ENCODE measurements at places on chromosomes 5 and 9.

- DNase-seq, result no peak
Observed at GRCh38 chr5:169701910-169702451, 64.9 kb downstream of the DOCK2 start.

GRCh38 chr9:110015759-110016158 is 192.2 kb downstream of the C9orf152 start:
- DNase-seq, result no peak

DNA sequence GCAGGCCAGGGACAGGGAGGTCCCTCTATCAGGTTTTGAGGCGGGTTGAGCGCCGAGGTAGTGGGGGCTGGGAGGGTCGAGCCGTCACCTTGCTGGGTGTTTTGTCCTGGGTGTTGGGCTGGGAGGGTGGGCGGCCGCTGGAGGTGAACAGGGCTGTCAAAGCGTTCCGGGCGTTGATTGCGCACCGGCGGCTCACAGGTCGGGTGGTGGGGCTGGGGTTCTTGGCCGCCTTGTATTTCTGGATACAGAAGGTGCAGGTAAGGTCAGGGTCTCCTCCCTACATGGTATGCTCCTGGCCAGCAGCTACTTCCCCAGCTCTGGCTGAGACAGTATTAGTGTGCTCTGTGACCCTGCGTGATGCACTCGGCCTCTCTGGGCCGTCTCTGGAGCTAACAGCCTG is 6.1 kb downstream of the BBLN start:
- no peak for DNase-seq

- no peak for DNase-seq
Observed at GRCh38 chr9:135083831-135084230, 3.6 kb upstream of the OLFM1 start.

- no peak for DNase-seq
Observed at GRCh38 chr9:106931466-106931865, 68.5 kb downstream of the ZNF462 start.

GRCh38 chr9:18275313-18275990 is 198.5 kb upstream of the ADAMTSL1 start:
- DNase-seq, result no peak

GRCh38 chr9:1619915-1620710 is 395.0 kb upstream of the SMARCA2 start:
- DNase-seq, result no peak

DNA sequence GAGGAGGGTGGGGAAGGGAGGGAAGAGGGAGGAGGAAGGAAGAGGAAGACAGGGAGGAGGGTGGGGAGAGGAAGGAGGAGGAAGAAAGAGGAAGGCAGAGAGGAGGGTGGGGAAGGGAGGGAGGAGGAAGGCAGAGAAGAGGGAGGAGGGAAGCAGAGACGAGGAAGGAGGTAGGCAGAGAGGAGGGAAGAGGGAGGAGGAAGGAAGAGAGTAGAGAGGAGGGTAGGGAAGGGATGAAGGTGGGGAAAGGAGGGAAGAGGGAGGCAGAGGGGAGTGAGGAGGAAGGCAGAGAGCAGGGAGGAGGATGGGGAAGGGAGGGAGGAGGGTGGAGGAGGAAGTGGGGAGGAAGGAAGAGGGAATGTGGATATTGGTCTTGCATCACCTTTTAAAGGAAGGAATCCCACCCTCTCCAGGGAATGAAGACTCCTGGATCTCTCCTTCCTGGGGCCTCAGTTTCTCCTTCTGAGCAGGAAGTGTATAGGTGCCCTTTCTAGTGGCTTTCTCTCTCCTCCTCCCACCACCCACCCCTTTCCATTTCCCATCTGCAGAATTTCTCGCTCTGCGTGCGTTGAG is 188.9 kb upstream of the ZNF618 start:
- no peak for DNase-seq

DNA sequence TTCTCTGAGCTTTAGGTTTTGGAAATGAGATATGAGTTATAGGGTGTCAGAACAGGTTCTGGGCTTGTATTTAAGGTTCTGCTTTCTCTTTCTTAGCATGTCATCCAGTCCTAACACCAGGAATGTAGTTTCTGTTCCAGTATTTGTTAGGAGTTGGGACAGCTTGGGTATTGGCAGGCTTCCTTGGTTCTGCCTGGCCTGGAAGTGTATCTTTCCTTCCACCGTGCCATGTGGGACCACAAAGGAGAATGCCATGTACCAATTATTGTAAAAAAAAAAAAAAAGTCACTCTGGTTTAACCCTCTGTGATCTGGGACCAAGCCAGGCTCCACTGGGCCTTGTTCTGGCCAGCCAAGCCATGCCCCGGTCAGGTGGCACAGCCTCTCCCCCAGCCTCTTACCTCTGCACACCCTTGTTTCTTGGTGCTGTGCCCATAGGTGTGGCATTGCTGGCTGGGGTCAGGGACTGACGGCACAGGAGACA is 47.8 kb downstream of the ARHGAP26 start:
- no peak for DNase-seq

DNA sequence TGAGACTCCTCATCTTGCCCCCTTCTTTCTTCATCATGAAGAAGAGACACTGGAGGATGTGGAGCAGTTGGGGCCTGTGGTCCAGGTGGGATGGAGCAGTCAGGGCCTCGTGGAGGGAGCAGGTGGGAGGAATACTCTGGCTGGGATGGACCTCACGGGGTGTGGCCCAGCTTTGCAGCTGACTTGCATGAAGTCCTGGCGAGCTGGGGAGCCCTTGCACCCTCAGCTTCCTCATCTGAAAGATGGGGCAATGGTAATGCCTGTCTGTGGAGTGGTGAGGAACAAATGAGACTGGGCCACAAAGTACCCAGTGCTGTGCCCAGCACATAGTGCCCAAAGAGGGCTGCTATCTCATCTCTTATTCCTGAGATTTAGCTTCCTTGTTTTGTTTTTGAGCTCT is 91.5 kb downstream of the DAB2IP start:
- no peak for DNase-seq

- no peak for DNase-seq
Observed at GRCh38 chr9:12394105-12394504, 299.1 kb upstream of the TYRP1 start.

- no peak for DNase-seq
Observed at GRCh38 chr5:95962785-95963184, 1.1 kb upstream of the ELL2 start.

DNA sequence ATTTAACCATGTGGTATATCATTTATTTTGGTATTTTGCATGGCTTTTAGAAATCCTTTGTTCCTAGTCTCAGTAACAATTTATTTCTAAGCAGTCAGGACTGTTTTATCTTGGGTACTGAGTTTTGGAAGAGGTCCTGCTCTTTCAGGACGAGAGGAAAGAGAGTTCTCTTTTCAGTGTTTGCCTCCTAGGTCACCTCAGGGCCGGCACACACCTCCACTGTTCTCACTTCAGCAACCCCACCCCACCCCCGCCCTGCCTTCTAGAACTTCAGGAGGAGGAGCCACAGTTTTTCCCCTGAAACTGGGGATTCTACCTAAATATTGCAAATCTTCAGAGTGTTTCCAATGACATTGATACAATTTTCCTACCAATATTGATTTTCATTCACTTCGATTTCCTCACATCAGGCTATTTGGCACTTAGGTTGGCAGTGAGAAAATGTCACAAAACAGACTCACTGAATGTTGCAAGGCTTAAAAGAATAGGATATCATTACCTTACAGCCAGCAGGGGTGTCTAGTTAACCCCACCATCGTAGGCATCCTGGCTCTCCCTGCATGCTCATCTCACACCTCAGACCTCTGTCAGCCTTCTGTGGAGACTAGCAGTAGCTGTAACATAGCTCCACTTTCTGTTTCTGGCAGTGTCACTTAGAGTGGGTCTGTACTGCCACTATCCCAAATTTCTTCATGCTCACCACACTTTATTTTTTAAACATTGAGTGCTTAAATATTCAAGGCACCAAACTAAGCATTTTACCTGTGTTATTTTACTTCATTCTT is 5.4 kb downstream of the IGIP start:
- no peak for DNase-seq

GRCh38 chr9:93010056-93010455 is 48.4 kb upstream of the SUSD3 start:
- no peak for DNase-seq

DNA sequence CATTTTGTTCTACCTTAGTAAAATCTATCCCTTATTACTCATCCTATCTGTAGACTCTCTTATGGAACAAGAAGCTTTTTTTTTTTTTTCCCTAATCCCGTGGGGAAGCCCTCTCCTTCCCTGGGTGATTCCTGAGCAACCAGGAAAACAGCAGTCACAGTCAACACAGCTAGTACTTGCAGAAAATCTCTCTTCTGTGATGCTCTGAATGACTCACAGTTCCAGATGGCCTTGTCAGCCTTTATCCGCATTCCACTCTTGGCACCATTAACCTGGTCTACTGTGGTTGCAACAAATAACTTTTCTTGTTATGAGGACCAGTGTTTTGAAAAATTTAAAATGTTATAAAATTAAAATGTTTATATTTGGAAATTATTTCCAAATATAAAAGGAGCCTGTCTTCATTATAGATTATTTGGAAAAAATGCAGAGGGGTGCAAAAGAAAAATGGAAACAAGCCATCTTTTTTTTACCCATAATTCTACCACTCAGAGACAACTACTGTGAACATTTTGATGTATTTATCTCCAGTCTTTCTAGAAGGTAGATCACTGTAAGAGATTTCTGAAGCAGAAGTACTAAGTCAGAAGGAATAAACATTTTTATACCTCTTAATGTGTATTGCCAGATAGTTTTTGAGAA is 486.7 kb downstream of the RAB3C start:
- no peak for DNase-seq

GRCh38 chr5:14816374-14816998 is 55.1 kb downstream of the ANKH start:
- DNase-seq, result no peak

GRCh38 chr5:60463179-60463868 is 236.6 kb downstream of the DEPDC1B start:
- DNase-seq, result no peak

DNA sequence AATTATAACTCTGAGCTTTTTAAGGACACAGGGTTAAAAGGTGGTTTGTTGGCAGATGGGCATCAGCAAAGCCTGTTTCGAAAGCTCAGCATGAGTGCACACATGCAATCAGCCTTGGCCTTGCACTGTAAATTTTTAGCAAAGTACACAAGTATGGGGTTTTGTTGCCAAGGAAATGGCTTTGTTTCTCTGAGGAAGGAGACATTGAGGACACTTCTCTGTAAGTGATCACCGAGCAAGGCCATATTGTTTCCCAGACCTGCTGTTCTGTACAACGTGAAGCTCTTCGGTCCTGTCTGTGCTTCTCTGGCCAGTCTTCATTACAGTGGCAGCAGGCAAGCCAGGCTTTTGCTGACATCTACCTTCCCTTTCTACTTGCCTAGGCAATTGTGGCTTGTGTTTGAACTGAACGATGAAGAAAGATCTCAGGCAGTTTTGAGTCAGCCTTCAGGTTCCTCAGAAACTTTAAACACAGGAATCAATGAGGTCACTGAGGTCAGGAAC is 27.9 kb upstream of the GLRX start:
- no peak for DNase-seq

DNA sequence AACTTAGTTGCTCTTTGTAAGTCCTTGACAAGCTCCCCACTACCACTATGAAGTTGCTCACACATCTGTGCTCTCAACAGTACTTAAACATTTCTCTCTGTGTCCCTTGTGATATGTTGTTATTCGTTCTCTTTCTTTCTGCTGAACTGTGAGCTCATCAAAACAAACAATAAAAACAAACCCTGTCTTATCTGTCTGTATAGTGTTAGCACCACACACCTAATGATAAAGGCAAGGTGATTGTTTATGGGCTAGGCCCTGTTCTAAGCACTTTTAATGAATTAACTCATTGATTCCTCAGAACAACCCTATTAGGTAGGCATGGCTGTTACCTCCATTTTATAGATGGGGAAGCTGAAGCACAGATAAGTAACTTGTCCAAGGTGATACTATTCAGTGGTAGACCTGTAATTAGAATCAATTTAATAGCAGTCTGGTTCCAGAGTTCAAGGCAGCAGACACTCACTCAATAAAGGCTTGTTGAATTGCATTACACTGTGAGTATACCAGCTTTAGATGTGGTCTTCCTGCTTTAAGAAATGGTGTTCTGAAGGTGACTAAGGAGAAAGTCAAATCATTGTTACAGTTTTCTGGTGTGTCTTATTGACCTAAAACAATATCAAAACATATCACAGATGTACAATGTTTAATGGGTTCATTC is 153.6 kb upstream of the ELL2 start:
- DNase-seq, result no peak

- DNase-seq, result no peak
Observed at GRCh38 chr5:175573493-175574269, 84.2 kb upstream of the HRH2 start.

GRCh38 chr5:139108063-139108824 is 89.9 kb downstream of the SIL1 start:
- DNase-seq, result no peak

GRCh38 chr9:36127652-36128244 is 8.8 kb upstream of the GLIPR2 start:
- DNase-seq, result no peak

DNA sequence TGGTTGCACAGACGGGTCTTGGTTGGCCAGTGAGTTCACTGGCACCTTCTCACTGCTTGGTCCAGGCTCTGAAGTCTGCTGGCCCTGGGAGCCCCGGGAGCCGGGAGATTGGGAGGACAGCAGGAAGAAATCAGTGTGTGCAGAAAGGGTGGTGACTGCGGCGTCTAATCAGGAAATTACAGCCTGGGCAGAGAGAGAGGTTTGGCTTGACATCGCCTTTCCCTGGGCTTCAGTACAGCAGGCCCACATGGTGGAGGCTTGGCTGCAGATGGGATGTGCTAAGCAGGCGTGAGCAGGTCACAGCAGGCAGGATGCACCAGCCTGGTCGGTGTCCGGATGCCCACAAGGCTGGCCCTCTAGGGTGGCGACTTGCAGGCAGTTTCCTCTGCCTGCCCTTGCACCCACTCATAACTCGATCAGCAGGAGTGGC is 17.2 kb downstream of the PITX1 start:
- no peak for DNase-seq

DNA sequence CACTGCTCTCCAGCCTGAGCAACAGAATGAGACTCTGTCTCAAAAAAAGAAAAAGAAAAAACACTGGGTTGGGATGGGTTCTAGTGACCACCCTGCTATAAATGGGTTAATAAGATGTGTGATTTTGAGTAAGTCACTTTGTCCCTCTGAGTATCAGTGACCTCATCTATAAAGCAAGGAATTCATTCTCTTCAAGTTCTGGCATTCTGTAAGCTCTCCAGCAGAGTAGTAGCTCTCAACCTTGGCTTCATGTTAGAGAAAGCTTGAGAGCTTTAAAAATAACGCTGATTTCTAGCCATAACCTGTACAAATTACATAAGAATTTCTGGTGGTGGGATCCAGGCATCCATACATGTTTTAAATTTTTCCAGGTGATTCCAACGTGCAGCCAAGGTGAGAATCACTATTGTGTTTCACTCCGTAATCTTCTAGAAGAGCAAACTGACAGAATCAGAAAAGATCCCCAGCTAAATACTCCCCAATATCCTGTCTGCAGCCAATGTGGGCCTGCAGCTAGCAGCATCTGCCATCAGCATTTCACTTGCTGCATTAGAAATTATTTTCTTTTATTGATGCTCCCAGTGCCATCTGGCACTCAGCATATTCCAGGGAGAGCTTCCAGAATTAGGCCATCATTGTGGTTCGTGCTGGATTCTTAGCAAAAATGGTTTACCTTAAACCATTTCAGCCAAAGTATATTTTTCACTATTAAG is 109.4 kb downstream of the FEM1C start:
- no peak for DNase-seq
